NCI-H510A treated with DMSO at 0.1 percent for 48 hours (cell line): ENCODE measurements at places on chromosomes 2 and 18.

DNA sequence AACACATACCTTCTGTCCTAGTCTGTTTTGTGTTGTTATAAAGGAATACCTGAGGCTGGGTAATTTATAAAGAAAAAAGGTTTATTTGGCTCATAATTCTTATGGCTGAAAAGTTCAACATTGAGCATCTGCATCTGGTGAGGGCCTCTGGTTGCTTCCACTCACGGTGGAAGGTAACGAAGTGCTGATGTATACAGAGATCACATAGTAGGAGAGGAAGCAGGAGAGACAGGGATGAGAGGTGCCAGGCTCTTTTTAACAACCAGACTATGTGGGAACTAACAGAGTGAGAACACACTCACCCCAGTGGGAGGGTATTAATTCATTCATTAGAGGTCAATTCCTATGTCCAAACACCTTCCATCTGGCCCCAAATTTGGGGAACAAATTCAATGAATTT lies 463.8 kb downstream of the DSC3 start:
- no peak for DNase-seq

GRCh38 chr18:22828171-22828570 lies 105.0 kb upstream of the RBBP8 start:
- no peak for DNase-seq

- no peak for DNase-seq
These were observed 118.4 kb downstream of the BCL2L11 start for GRCh38 chr2:111239107-111239506.

DNA sequence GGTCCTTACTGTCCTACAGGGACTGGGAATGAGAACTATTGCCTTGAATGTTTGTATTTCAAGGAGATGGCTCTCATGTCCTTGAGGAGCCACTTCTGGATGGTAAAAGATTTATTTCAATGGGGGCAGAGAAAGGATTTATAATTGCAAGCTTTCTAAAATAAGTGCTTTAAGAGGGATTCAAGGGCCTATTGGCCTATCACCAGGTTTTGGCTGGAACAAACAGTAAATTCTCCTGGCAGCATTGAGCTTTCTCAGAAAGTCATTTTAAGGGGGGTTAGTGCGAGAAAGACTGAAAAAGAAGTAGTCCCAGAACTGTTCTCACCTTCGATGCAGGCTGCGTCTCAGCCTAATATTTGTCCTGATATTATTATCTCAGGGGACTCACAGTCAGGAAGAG lies 29.8 kb downstream of the DPP10 start:
- DNase-seq, result no peak

DNA sequence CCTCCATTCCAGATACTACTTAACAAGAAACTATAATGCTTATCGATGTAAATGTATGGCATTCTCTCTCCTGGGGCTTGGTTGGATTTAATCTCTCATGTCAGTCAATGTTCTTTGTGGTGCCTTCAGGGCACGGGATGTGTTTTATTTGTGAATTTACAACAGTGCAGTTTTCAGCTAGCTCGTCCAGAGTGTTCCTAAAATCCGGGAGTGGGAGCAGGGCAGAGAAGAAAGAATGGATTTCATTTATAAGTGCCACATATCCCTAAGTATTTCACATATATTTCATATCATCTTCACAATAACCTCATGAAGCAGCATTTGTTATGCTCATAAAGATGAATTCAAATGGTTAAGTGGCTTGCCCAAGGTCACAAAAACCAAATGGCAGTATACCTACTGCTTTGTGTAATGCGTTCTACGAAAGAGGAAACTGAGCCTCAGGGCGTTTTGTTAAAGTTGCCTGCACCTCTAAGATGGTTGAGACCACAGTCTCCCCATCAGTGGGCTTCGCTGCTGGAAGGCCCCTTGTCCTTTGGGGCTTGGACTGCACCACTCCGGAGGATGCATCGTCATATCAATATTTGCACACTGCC lies 134.7 kb upstream of the MGAT5 start:
- DNase-seq, result no peak

DNA sequence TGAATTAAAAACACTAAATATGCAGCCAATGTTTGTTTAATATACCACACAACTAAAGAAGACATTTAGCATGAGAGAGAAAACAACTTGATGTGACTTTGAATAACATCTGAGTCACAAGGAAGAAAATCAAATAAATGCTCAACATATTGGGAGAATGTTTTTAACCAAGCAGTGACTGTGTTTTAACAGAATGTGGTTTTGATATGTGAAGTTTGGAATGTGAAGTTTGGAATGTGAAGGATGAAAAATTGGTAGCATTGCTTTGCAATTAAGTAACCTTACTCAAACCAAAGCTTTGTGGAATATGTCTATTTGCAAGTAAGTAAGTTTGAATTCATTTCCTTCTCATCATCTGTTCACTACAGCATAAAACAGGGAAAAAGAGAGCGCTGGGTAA lies 128.2 kb upstream of the DNAJC10 start:
- no peak for DNase-seq

DNA sequence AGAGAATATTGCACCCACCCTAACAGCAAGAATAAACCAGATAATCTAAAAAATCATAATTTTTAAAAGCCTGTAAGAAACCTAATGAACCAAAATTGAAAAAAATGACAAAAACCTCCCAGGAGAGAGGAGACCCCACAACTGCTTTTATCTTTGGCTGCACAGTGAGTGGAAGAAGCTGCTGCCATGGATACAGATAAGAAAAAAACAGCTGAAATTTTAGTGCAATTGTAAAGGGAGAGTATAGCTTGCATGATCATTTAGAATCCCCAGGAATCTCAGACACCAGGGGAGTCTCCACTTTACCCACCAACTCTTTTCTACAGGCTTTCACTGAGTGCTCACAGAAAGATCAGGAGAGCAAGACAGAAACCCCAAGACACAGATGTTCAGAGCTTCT lies 338.1 kb upstream of the NCKAP5 start:
- no peak for DNase-seq

DNA sequence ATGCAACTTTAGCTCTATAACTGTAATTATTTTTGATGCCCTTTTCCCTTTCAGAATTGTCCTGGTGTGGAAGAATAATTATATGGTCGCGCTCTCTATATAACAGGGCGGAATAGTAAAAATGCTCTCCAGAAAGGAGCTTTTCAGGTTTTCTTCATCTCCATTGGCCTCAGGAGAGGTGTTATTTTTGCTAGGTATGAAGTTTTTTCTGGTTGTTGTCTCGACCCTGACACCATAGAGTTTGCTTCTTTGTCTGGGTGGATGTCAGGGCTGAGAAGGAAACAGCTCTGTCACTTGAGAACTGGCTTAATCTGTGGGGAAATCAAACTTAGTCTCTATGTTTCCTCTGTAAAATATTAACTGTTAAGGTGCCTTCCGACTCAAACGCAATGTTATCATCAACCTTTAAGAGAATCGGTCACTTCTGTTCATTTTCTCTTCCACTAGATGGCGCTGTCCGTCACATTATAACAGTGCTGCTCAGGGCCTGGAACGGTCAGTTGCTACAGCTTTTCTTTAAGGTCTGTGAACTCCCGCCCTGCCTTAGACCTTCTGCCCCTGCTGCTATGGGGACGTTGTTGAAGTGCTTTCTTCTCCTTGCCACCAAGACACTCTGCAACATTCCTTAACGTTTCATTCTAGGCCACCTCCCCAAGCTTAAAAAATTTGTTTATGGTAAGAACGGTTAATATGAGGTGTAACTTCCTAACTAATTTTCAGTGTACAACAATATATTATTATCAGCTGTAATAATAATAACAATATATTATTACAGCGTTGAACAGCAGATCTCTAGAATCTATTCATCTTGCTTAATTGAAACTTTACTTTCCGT lies 23.8 kb upstream of the SERPINB12 start:
- DNase-seq, result peak; percentile 95

- no peak for DNase-seq
These were observed 195.7 kb downstream of the SMAD7 start for GRCh38 chr18:48754993-48755473.

- DNase-seq, result peak; percentile 44
These were observed 3.7 kb downstream of the INHA start for GRCh38 chr2:219575566-219576504.

DNA sequence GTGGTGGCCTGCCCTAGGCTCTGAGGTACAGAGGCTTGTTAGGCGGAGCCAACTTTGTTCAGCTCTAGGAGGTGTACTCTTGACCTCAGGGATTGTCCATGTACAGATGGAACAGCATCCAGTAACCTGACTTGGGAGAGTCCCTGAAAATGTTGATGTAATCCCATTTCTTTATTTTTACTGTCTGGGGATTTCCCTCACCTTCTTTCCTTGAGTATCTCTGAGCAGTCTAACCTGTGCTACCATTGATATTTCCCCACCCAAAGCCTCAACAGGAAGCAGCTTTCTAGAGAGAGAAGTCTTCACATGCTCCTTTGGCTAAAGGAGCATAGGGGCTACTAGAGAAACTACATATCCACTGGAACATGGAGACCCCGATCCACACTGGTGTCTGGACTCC lies 10.4 kb downstream of the IL36A start:
- DNase-seq, result no peak

DNA sequence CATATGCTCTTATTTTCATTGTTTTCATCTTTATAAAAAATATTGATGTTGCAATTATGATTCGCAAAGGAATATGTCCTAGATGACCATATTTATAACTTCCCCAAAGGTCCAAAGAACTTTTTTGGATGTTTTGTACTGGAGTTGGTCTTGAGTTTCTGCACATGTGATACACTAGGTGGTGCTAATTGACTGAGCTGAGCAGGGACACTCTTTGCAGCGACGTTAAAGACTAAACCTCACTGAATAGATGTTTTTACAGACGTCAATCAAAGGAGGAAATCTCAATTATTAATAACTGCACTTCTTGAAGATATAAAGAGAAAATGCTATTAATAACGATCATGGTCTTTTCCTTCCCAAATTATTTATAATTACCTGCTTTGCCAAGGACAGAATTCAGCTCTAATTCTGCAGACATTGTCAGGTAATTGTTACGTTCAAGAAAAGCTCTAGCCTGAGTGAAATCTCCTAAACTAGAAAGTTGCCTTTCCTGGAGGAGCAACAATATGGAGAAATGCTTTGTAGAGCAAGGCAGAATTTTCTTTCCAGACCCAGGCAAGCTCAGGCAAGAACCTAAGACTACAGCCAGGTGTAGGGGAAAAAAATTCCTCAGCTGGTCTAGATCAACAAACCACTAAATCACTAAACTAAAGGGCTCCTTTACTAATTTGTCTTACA lies 119.3 kb upstream of the RBBP8 start:
- DNase-seq, result peak; percentile 27

GRCh38 chr2:75142081-75142480 lies 57.2 kb downstream of the TACR1 start:
- no peak for DNase-seq

DNA sequence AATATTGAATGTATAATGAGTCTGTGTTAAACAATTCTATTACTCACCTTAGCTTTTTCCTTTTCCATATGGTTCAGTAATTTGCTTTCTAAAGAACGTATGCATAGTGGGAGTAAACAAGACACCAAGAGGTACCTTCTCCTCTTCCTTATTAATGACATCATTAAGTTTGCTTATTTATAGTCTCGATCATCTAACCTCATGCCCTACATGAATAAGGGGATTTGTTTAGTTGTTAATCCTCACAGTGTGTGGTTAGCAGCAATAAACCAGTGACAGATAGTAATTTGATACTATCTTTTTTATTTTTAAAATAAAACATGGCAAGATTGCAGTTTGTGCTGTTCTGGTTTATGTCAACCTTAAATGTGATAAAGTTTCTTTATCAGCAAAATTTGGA lies 69.7 kb downstream of the COBLL1 start:
- DNase-seq, result peak; percentile 14
